Epithelial cell of proximal tubule (primary cell): ENCODE measurements at places on chromosomes 6 and 20.
A peak's percentile ranks its signal among the peaks of the same experiment; 100 is the strongest.

GRCh38 chr20:1499528-1500420 lies 8.6 kb upstream of the SIRPB2 start:
- DNase-seq = no peak

- DNase-seq = peak; percentile 22
Observed at GRCh38 chr20:53547664-53548239, 45.9 kb downstream of the ZNF217 start.

DNA sequence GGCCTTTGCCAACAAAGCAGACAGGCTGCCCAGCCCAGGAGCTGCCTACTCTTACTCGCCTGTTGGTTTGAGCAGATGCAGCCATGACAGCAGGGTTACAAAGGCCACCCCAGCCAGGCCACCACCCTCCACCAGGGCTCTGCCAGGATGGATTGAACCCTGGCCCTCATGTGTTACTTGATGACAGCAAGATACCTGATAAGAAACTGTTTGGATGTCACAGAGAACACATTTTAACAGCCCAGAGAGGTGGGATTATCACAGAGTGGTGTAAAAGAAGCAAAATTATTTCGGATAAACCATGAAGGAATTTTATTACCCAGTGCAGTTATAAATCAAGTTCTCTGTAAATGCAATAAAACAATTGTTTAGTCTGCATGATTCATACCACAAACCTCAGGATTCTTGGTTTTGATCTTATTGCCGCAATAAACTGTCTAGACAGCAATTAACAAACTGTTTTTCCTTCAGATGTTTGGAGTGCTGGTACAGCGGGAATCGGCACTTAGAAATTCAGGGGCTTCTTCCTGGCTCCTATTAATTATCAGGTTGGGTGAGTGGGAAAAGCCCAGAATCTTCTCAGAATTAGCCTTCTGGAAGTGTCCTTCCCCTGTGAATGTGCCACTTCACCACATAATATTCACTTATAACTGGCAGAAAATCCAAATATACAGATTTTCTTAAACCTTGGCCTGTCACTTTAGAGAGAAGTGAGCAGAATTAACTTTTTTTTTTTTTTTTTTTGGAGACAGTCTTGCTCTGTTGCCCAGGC lies 58.0 kb upstream of the SALL4 start:
- no peak for DNase-seq

DNA sequence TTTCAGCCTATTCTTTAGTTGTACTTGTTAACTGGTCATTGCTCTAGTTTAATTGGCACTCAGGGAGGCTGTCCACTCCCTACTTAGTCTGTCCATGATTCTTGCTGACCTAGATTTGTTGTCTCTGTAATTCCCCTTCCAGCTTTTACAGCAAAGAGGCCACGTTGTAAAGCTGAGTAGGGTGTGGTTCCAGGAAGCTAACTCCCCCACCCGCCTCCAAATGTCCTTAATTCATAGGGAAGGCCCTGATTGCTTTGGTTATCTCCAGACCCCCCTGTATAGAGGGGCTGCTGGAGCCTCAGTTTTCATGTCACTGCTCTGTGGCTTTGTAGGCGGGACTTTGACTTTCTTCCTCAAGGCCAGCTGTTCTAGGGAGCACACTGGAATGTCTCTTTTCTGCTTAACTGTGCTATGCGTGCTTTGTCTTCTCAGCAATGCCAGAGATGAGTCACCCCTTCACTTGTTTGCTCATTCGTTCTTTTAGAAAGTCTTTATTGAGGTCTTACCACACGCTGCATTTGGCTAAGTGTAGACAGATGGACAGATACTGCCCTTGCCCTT lies 175.1 kb upstream of the JAG1 start:
- DNase-seq = no peak

- DNase-seq = no peak
Observed at GRCh38 chr20:32354592-32355416, 3.3 kb upstream of the ASXL1 start.

DNA sequence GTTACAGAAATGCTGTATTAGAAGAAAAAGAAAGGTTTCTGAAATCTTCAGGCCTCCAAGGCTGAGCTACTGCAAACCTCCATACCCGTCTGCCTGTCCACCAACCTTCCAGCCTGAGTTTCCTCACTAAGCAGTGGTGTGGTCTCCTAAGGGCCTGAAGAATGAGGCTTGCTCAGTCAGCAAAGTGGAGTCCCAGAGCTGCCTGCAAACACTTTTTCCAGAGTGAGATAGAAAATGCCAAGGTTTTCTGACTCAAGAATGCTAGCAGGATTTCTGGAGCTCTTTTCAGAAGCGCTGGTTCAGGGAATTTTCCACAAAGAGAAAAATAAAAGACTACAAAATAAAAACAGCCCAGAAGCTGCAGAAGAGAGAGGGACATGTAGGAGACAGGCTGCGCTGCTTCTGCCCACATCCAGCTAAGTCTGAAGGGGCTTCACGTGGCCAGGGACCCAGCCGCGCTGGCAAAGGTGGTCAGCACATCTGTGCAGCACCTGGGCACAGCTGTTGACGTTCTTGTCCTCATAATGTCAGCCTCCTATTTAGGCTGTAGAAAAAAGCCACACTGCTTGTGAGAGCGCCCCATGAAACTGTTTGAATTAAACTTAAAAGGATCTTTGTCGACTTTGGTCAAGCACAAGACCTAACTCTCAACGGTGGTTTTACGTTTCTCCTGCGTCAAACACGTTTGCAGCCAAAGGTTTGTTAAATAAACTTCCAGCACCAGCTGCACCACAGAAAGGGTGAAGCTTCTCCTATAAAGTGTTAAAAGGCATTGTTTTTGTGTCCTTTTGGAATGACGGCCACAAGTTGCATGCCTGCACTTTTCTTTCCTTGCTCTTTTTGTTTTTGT lies 209.0 kb downstream of the THBS2 start:
- DNase-seq = no peak

DNA sequence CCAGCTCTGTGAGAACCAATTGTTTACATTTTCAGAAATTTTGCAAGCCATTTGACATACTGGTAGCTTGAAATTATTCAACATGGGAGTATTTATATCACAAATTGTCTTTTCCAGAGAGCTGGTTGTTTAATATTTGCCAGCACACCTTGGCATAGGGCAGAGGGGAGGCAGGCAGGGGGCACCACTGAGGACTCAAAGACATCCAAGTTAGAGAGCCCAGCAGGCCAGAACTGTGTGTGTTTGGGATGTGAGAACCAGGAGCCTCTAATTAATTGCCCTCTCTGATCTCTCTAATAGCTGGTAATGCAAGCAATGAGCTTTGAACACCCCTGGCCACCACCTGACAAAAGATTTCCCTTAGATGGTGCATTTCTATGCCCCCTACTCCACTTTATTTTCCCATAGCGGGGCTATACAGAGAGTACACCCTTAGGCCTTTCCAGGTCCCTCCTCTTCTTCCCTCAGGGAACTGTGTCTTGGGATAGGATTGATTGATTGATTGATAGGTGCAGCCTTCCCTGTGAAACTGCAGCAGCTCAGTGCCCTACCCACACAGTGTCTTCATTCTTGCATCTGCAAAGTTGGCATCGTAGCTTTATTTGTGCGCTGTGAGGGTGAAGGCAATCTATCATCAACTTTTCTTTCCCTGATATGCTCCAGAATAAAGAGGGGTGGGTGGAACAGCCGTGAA lies 29.2 kb downstream of the MOCS1 start:
- DNase-seq = no peak

- no peak for DNase-seq
Observed at GRCh38 chr6:33926451-33926850, 122.6 kb upstream of the MLN start.

- no peak for DNase-seq
Observed at GRCh38 chr6:113127786-113128419, 729.2 kb upstream of the MARCKS start.

GRCh38 chr6:74657011-74657410 lies 548.8 kb downstream of the COL12A1 start:
- DNase-seq = no peak

DNA sequence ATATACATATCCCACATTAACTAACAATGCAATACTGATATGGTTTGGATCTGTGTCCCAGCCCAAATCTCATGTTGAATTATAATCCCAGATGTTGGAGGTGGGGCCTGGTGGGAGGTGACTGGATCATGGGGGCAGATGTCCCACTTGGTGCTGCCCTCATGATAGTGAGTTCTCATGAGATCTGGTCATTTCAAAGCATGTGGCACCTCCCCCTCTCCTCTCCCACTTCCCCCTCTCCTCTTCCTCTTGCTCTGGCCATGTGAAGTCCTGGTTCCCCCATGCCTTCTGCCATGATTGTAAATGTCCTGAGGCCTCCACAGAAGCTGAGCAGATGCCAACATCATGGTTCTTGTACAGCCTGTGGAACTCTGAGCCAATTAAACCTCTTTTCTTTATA lies 71.2 kb downstream of the FYN start:
- DNase-seq = no peak

- DNase-seq = no peak
Observed at GRCh38 chr6:149508485-149508884, 23.7 kb upstream of the ZC3H12D start.

GRCh38 chr6:130037207-130037811 lies 18.9 kb downstream of the L3MBTL3 start:
- DNase-seq = no peak

GRCh38 chr20:31605902-31606803 lies 1.1 kb downstream of the ID1 start:
- no peak for DNase-seq

DNA sequence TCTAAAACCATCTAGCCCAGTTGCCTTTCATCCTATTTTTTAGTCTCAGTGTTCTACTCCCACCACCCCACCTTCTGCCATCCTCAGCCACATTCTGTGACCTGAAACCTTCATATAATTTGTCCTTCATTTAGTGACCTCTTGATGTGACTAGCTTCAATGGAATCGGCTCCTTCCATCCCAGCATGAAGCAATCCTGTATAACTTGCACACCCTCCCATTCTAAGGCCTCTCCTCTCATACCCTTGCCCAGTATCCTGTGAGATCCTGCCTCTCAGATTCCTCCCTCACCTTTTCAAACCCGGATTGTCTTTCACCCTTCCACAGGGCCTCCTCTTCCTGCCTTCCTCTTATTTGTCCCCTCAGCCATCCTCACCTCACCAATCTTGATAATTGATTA lies 3.1 kb downstream of the ZNF76 start:
- no peak for DNase-seq

DNA sequence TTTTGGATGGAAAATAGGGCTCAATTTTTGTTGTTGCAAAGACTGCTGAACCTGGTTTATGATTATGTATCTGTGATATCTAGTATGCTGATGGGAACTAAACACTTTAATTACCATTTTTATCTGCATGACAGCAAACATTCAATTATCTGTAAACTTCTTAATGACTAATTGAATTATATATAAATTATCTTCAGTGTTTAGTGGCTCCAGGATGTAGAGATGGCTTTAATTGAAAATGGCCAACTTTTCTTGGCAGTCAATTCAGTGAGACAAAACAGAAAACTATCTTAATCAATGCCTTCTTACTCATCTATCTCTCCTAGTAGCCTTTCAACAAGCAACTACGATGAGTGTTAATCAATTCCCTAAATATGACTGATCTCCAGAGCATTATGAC lies 591.3 kb downstream of the HACE1 start:
- no peak for DNase-seq

- DNase-seq = no peak
Observed at GRCh38 chr20:48281501-48281900, 496.2 kb upstream of the SULF2 start.

DNA sequence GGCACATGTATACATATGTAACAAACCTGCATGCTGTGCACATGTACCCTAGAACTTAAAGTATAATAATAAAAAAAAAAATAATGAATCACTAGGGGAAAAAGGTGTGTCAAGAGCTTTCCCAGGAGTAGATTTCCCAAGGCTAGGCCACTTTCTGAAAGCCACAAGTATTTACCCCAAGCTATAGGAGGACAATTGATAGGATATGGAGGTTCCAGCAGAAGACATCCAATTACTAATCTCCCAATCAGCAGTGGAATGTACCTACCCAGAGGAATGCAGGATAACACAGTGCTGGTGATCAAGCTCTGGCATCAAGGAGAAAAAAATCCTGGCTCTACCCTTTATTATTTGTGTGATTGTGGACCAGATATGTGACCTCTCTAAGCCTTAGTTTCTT lies 562.7 kb downstream of the RFPL4B start:
- no peak for DNase-seq

DNA sequence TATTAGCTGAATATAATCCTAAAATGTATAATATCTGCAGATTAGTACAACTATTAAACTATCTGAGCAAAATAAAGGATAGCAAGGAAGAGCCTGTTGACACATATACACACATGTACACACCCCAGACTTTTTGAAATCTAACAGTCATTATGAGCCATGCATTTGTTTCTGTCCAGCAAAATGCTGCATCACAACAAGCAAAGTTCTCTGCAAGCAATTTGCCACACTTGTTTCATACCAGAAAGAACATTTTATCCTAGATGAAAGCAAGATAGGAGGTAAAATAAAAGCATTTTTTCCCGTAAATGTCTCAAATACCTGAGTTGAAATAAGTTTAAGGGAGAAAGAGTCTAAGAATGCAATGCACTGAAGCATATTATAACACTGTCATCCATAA lies 145.2 kb downstream of the COL21A1 start:
- DNase-seq = no peak

DNA sequence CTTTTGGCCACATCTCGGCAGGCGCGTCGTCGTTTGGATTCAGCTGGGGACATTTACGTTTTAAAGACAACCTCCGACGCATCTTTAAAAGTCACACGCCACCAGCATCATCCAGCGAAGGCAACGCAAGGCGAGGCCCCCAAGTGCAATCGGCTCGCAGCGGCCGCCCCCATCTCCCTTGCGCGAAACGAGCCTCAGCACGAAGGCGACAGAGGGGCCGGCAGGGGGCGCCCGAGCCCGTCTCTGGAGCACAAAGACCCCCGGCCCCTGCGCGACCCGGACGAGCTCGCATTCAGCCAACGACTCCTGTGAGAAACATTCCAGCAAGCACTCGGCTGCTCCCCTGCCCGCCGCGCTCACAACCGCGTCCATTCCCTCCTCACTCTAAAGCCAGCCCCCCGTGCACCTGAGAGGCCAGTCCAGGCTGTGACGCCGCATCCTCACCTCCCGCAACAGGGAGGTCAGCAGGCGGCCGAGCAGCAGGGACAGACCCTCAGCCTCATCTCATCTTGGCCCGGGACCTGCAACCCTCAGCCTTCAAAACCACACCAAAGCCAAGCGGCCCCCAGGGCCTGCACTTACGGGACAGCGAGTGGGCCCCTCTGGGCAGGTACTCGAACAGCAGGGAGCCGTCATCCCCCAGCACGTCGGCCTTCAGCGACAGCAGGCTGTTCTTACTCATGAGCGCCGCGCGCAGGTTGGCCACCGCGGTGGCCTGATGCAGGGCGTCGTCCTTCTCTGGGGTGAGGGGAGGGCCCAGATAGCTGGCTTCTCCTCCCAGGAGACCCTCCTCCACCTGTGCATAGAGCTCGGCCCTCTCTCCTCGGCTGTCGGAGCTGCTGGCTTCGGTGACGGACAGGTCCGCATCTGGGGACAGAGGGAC lies 35.8 kb downstream of the SLC2A4RG start:
- DNase-seq = no peak
